Cardiac muscle cell (in vitro differentiated cells and primary cell): ENCODE measurements at places on chromosomes 3 and 15.

DNA sequence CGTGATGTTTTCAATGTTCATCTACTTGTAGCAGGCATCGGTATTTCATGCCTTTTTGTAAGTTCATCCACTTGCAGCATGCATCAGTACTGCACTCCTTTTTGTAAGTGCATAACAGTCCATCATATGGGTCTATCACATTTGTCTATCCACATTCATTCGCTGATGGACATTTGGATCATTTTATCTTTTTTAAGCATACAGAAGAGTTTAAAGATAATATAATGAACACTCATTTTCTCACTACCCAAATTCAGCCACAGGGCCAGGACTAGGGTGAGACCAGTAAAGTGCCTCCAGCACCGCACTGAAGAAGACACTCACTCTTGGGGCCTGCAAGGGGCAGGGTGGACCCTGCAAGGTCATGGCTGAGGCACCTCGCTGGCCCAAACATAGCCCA, 309.6 kb downstream of the UACA start:
- no peak for DNase-seq

- DNase-seq = peak; percentile 75
Measured at GRCh38 chr15:75836959-75837334, 6.3 kb upstream of the UBE2Q2 start.

DNA sequence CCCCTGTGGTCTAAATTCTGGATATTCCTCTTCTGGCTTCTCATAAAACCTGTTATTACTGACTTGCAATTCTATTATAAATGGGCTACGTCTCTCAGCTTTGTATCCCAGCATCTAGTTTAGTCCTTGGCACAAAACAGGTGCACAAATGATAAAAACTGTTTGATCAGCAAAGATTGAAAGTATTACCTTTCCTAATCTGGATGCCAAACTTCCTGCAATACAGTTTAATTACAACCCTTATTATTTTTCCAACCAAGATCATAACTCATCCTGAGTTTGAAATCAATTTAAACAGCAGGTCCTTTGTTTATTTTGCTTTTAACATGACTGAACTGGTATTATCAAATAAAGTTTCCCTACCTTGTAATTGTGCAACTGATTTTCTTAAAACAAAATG, 132.6 kb downstream of the ATP1B3 start:
- DNase-seq = no peak

DNA sequence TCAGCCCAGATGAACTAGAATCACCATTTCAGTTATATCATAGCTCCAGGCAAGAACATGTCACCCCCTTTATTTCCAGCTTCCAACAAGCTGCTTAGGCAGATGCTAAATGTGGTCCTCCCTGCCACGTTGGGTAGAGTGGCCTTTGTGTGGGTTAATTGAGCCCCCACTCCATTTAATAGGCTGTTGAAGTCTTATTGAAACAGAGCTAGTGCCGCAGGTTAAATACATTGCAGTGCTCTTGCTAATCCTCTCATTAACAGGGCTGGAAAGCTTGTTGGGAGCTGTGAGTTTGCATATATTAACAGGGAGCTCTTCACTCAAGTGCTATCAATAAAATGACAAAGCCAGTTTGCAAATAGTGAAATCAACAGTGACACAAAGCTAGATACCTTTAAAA, 248.4 kb upstream of the CMC1 start:
- no peak for DNase-seq

DNA sequence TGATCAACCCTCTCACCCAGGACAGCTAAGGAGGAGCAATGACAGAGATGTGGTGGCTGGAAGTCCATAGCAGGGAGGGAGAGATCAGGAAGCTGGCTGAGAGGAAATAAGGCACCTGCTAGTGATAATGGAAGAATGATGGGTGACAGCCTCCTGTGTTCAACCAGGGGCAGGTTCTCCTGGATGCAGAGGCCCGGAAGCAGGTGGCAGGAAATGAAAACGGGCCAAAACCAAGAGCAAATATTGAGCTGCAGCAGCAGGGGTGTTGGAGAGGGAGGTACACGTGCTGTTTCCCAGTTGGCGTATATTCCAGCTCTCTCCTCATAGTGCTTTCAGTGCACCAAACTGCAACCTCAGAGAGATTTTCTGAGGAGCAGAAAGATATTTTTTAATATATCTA, 213.4 kb upstream of the TBL1XR1 start:
- DNase-seq = no peak
